ENCODE measurements at places on chromosomes 3 and 15. TPM values are rescaled to one million over a fixed set of nuclear protein-coding genes. Genes with fewer than 3 reads are reported as not detected.
A peak's percentile ranks its signal among the peaks of the same experiment; 100 is the strongest.

Gene POLR2M
- total RNA-seq: 107 TPM

Gene APOD
- 0.44 TPM for total RNA-seq

Gene KBTBD13
- not detected for total RNA-seq

Gene TMCO5A
- total RNA-seq: not detected

DNA sequence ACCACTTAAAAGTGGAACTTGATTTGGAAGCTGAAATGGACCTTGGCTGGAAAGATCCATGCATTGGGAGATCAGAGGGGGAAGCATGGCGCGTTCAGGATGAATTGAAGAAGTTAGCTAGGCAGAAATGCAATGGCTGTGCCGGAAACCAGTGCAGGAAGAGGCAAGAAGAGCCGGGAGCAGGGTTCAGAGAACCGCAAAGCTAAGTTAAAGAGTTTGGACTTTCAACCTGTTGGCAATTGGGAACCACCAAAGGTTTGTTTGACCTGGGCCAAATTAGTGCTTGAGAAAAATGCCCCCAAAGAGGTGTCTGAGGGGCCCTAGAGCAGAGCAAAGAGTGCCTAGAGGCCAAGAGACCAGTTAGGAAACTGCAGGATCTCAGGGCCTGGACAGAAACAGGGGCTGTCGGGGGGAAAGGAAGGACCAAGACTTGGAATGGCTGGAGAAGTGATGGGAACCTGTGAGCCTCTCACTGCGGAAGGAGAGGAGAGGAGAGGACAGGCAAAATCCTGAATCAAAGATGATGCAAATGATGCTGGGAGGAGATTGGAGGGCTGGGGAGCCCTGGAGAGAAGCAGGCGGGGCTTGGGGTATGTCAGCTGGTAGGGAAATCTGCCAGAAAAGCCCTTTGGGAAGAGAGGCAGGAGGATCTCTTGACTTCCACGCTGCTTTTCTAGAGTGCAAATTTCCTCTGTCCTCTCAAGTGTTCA is 49.3 kb downstream of the FAM174B start:
- DNase-seq: no peak

GRCh38 chr3:138465925-138466324 is 31.5 kb downstream of the ESYT3 start:
- DNase-seq: no peak

- peak; percentile 64 for DNase-seq
Observed at GRCh38 chr15:38254051-38254883, 1.6 kb downstream of the SPRED1 start.

DNA sequence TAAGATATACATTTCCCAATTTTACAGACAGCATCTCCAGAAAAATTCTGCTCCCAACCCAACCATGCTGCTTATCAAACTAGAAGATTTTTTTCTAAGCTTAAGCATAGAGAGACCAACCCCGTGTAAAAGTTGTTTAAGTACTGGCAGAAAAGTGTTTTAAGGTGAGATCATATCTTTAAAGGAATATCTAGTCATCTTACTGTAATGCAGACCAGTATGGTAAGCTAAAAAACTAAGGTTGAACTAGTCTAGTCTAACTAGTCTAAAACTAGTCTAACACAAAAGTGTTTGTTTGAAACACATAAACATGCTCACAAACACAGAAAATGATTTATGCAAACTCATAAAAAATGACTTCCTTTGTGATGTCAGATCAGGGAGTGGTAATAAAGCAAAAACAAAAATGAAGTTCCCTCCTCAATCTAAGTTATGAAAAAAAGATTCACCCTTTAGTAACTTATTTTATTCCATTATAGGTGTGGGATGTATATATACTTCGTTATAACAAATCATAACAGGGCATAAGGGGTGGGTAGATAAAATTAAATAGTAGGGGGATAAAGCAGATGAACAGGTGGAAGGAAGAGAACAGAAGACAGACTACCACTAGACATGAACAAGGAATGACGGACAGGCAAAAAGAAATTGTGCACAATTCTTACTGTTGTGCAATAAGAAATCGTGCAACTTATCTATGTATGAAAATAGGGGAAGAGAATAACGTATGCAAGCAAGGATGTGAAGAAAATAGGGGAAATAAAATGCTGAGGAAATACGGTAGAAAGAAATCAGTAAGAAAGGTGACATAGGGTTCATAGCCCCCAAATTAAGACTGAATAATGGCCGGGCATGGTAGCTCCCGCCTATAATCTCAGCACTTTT is 10.0 kb downstream of the MYO5A start:
- DNase-seq: no peak

DNA sequence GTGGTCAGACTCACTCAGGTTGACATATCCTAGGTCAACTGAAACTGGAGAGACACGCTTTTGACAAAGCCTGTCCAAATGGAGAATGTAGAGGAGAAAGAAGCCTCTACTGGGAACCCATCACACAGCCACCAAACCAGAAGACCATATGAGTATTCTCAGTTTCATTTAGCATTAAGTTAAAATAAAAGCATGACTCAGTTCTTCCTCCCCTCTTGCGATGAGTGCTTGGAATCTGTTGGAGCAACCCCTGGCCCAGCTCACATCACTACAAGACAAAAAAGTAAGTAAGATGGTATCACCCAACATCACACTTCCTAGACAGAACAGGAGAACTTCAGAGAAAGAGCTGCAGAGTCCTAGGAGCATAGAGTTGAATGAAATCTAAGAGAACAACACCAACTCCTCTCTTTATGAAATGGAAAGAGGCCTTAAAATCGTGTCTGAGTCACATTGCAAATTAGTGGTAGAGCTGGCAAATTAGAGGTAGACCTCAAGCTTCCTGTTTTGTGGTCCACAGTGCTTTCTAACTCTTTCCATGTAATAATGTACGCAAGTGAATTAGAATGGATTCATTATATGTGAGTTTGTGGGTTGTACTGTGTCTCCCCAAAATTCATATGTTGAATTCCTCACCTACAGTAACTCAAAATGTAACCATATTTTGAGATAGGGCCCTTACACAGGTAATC is 51.2 kb downstream of the FGF12 start:
- DNase-seq: peak; percentile 8

GRCh38 chr3:160643994-160644393 is 33.0 kb upstream of the ARL14 start:
- no peak for DNase-seq

DNA sequence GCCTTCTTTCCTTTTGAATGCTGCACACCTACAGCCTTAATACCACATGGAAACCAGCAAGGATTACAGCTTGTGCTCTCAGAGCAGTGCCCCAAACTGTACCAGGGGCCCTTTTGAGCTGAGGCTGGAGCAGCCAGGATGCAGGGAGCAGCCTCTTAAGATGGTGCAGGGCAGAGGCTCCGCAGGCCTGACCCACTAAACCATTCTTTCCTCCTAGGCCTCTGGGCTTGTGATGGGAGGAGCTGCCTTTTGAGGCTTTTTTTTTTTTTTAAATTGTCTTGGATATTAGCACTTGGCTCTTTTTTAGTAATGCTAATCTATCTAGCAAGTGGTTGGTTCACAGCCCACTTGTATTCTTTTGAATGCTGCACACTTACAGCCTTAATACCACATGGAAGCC is 37.7 kb downstream of the PFN2 start:
- DNase-seq: no peak

GRCh38 chr3:165279471-165279870 is 83.3 kb upstream of the SLITRK3 start:
- no peak for DNase-seq

DNA sequence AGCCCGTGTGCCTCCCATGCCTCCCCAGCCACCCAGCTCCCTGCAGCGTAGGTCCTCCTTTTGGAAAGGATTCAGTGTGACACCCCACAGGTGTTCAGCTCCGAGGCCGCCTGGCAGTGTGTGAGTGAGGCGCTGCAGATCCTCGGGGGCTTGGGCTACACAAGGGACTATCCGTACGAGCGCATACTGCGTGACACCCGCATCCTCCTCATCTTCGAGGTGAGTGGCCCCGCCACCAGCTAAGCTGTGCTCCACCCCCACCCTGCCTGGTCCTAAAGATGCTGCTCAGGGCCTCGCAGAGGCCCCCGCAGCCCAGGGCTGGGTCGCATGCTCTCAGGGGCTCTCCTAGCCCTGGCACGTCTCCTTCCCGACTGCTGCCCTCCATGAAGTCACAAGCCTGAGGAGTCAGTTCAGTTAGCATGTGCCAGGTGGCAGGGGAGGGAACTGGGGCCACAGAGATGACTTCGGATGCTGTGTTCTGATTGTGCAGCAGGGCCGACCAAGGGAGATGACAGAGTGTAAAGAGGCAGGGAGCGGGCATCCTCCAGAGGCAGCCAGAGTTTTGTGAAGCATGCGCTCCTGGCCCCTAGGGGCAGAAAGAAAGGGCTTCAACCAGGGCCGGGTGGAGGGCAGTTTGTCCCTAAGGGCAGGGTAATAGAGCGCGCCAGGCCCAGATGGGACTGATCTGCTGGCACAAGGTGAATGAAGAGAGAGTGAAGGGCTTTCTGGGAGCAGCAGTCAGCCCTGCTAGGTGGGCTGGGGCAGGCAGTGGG is 26.8 kb downstream of the ACAD9 start:
- no peak for DNase-seq

GRCh38 chr15:65991721-65992483 is 122.6 kb downstream of the RAB11A start:
- no peak for DNase-seq

GRCh38 chr3:159091936-159092335 is 290.1 kb downstream of the MFSD1 start:
- DNase-seq: no peak

DNA sequence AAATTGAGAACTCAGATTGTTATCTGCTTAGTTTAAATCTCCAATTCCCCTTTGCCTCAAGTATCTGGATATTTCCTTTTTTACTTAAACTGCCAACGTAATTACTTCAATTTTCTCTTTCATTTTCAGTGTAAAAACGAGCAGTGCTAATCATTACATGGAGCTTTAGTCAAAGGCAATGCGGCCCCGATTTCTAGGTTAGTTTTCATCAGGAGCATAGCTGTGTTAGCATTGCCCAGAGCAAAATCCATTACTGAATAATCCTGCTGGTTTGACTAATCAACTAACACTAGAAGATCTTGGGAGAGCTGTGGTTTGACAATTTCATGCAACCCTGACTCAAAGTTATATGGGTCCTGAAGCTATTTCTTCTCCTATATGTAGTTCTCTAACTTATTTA is 46.2 kb downstream of the ZPLD1 start:
- no peak for DNase-seq

- no peak for DNase-seq
Observed at GRCh38 chr3:29515451-29515850, 234.6 kb downstream of the RBMS3 start.

DNA sequence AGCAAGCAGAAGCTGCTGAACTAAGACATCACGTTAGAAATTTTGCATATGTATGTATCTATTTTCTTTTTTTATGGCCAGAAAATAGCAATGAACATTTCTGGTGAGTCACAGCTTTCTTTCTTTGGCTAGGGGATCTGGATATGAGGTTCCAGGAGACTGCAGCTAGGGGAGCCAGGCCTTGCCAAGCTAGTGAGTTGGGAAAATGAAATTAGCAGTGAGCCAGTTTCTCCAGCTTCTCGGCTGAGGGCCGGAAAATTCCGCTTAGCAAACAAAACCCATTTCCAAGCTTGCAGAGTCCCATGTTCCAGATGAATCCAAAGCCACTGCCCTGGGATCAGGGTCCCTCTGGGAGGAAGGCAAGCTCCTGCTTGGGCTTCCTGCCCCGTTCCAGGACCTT is 137.6 kb downstream of the SRGAP3 start:
- DNase-seq: no peak

DNA sequence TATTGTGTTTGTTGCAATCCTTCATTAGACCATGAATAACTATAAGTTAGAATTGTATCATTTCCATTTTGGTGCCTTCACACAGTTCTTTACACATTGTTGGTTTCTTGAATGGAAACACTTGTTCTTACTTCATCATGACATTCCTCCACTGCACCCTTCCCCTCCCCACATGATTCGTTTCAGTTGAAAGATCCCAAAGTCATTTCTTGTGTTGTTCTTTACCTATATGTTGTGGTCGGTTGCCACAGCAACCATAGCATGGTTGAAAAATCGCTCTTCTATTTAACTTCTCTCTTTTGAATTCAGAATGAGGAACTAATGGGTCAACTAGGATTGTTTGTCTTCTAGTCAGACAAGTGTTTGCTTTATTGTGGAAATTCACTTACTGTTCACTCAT is 103.3 kb downstream of the IL1RAP start:
- DNase-seq: peak; percentile 62

- DNase-seq: no peak
Observed at GRCh38 chr3:156859578-156859977, 33.4 kb downstream of the LEKR1 start.

- peak; percentile 86 for DNase-seq
Observed at GRCh38 chr3:132034486-132035464, at the start of gene CPNE4. TSS of gene CPNE4 (minus strand) at chr3:132035014.

GRCh38 chr3:161035711-161036110 is 69.4 kb downstream of the B3GALNT1 start:
- DNase-seq: no peak

Measured in activated naive CD4-positive, alpha-beta T cell treated with anti-CD3 and anti-CD28 coated beads for 36 hours (primary cell).